Stimulated activated naive CD4-positive, alpha-beta T cell (primary cell): ENCODE measurements at places on chromosomes 1 and 21.
A peak's percentile ranks its signal among the peaks of the same experiment; 100 is the strongest.

DNA sequence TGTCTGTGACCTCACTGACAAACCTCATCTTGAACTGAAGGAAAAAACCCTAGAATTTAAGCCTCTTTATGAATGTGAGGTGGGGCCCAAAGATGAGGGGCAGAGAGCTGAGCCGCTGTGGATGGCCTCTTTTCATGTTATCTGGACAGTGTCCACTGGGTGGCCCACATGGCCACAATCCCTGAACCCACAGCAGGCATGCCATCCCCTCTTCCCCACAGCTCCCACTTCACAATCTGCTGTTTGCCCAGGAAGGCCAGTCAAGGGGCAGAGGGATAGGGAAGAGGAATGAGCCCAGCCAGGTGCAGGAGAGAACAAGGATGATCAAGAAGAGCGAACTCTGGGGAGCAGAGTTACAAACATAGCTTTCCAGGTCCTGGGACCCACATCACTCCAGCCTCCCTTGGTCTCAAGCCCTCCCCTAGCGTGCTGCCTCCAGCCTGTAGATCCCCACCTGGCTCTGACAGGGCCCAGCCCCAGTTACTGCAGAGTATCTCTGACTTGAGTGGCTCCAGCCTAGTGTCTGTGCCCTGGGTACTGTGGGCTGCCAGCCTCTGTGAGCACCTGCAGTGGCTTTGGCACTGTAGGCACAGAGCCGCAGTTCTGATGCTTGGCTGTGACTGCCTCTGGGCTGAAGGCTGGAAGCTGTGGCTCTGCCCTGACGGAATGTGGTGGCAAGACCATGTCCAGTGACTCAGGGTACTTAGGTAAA is 1.9 kb upstream of the SLFNL1 start:
- DNase-seq, result no peak

DNA sequence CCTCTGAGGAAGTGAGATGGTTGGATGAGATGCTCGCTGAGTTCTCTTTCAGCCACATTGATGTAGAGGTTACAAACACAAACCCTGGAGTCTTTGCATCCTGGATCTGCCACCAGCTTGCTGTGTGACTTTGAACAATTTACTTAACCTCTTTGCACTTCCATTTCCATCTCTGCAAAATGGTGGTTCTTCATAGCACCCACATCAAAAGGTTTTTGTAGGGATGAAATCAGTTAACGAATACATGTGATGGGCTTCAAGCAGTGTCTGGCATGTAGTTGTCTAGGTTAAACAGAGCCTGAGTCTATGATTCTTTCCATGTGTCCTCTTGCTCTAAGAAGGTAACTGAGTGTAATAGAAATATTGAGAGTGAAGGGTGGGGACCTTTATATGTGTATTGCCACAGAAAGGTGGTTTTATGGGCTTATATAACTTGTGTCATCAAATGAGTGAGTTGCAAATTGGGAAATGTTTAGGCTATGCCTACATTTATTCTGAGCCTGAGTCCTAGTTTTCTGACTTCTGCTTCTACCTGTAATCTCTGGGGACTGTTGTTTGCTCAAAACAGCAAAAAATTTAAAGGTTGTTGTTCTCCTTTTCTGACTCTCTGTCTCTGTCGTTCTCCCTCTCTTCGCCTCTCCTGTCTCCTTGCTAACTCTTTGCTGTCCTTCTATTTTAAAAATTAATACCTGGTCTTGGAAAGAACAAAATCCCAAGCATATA is 27.3 kb upstream of the LRRN2 start:
- DNase-seq, result no peak

DNA sequence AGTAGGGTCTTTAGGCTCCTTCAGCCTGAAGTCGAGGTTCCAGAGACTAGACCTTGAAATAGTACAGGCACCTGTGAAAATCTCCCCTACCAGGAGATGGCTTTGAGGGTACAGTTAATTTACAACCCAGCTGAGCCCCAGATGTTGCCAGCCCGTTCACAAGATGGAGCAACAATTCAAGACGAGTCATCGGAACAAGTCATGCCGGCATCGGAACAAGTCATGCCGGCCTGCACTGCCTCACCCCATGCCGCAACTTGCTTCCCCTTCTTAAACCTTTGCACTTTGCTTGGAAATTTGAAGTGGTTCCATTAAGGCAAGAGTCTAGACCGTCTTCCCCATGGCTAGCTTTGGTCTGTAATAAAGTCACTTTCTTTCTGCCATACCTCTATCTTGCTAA is 16.0 kb downstream of the HHAT start:
- no peak for DNase-seq

DNA sequence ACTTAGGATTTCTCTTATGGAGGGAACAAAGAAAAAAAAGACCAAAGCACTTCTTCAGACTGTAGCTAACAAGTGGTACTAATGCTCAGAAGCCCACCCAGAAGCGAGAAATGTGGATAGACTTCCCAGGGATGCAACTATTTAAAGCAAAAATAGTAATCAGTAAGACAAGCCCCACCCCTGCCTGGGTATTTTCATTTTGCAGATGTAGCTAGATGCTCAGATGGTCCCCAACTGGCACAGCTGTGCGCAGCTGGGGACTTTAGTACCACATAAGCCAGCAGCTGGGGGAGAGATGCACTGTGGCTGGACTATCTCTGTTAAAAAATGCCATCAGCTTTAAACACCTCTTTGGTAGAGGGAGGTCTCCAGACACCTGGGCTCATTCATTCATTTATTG is 77.8 kb upstream of the SPAG17 start:
- no peak for DNase-seq

- DNase-seq, result no peak
Observed at GRCh38 chr1:165371588-165372225, 15.2 kb upstream of the LMX1A start.

GRCh38 chr1:170063109-170063826 is 11.2 kb downstream of the KIFAP3 start:
- no peak for DNase-seq

- no peak for DNase-seq
Observed at GRCh38 chr1:166297993-166298392, 131.2 kb upstream of the FAM78B start.

- DNase-seq, result no peak
Observed at GRCh38 chr1:108609483-108610049, 49.7 kb downstream of the EEIG2 start.

DNA sequence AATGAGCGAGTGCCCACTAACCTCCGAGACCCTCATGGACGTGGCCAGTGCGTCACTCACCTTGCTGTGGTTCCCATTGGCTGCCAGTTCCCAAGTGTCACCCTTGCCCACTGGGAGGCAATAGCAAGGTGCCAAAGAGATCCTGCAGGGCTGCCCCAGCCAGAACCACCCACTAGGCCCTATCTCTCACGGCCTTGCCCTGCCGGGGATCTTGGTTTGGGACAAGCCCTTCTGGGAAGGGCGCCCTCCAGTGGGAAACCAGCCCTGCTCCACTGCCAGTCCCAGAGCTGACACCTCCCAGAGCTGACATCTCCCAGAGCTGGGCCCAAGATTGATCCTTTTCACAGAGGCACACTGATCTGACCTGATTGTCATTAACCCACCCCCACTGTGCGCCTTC is 2.1 kb upstream of the SELENON start:
- DNase-seq, result no peak

DNA sequence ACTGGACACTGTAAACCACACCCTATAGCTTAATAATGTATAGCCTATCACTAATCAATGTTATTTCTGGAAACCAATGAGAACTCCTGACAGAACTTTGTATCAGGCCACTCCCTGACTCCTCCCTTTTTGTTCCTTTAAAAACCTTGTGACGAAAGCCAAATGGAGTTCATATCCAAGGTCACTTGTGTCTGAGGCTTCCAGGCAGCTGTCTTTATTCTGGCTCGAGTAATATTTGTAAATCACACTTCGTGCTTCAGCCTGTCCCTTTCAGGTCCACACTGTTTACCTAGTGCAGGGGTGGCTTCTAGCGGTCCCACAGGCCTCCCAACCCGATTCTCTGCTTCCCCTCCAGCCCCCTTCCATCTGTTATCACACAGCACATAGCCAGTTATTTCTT is 16.2 kb upstream of the CAPN9 start:
- DNase-seq, result no peak

DNA sequence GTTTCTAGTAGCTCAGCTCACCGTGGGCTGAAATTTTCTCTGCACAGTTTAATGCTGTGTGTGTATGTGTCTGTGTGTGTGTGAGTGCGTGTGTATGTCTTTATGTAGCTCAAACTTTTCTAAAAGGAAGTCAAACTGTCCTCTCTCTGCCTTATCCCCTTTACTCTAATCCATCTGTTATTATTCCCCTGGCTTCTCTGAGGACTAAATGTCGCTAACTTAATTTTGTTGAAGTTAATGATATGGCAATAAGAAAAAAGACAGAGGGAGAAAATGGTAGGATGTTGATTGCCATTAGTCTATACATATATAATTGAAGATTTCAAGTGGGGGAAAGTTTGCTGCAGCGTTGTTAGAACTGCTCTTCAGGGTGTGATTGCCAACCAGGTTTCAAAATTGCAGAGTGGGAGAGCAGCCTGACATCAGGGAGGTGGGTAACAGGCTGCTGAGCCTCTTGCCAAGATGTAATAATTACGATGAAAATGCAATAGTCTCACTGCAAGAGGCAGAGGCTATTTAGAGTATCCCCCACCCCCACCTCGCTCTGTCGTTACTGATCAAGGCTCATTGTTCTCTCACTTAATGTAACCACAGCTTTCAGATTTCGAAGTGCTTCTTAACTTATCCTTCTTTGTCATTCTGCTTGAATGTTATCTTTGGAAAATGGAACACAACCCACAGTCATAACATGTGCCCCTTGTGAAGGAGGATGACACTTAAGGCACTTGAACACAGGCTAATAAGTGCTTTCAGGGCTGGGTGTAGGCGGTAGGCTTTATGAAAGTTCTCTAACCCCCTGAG is 559.0 kb upstream of the PLXNA2 start:
- no peak for DNase-seq

- peak; percentile 43 for DNase-seq
Observed at GRCh38 chr21:31509194-31510017, 150.1 kb upstream of the SOD1 start.

GRCh38 chr21:23729331-23729730 is 1878.0 kb downstream of the MRPL39 start:
- no peak for DNase-seq

DNA sequence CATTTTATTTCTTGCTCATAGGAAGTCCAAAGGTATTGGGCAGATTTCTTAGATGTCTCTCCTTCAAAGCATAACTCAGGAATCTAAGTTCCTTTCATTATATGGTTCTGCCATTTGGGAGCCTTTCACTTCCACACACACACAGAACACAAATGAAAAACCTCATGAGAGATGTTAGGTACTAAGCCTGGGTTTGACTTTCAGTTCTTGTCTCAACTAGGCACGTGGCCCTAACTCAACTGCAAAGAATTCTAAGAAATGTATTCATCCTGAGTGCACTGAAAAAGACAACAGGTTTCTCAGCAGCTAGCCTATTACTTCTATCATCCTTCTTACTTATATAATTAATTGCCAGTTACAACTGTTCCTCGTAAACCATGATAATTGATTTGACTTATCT is 190.0 kb upstream of the SAMSN1 start:
- no peak for DNase-seq

DNA sequence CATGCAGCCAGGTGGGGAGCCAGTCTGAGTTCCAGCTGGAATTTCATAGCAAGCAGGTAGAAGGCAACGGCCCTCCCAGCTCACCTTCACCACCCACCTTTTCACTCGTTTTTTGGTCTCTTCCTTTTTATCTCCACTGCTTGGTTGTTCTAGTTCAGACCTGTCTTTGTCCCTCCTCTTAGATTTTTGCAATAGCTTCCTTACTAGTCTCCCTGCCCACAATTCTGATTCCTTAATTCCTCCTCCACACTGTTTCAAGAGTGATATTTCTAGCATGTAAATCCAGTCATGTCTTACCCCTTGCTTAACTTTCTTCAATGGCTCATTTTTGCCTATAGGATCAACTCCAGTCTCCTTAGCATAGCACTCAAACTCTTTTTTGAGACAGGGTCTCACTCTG is 119.6 kb downstream of the TMEM53 start:
- DNase-seq, result no peak

DNA sequence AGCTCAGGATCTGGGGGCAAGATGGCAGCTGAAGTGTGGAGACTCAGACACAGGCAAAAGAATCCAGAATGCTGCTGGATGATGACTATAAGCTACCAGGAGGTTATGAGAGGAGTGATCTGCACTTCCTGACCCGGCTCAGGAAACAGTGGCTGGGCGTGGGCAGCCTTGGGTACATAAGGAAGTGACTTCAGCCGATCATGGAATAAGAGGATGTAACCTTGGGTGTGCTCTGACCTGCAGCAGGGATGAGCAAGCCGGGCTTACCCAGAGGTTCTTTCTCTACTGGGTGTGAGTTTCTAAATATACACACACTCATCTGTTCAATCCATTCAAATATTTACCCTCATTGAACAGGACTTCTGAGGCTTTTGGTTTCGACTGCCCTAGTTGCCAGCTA is 62.7 kb downstream of the CD34 start:
- DNase-seq, result no peak

DNA sequence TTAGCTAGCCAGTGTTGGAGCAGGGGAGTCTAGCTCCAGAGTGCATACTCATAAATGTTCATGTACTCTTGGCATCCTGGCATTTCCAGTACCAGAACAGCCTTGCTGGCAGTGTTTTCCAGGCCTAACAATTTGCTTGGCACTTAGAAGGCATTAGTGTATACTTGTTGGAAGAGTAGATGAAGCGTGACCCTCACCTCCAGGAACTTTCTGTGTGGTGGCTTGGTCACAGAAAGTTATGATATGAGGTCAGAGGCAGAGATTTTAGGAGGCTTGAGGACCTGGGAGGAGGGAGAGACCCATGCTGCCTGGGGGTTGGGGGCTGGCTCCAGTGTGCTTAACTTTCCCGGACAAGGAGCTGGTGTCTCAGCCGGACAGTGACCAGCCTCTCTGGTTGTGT is 52.7 kb upstream of the GCLM start:
- DNase-seq, result no peak

- DNase-seq, result no peak
Observed at GRCh38 chr1:52365071-52365745, 797 bp downstream of the CC2D1B start.

GRCh38 chr1:14507262-14507661 is 91.2 kb upstream of the KAZN start:
- DNase-seq, result no peak

GRCh38 chr1:94383966-94384408 is 34.2 kb upstream of the ABCD3 start:
- no peak for DNase-seq

- DNase-seq, result no peak
Observed at GRCh38 chr1:167409183-167409582, 109.1 kb downstream of the CD247 start.

- no peak for DNase-seq
Observed at GRCh38 chr21:45496968-45497845, 45.0 kb downstream of the SLC19A1 start.

- DNase-seq, result no peak
Observed at GRCh38 chr1:81327743-81328142, 473.0 kb upstream of the ADGRL2 start.

- DNase-seq, result no peak
Observed at GRCh38 chr1:224544346-224545110, 71.6 kb upstream of the CNIH3 start.

- no peak for DNase-seq
Observed at GRCh38 chr1:54474310-54475251, 68.4 kb upstream of the SSBP3 start.

DNA sequence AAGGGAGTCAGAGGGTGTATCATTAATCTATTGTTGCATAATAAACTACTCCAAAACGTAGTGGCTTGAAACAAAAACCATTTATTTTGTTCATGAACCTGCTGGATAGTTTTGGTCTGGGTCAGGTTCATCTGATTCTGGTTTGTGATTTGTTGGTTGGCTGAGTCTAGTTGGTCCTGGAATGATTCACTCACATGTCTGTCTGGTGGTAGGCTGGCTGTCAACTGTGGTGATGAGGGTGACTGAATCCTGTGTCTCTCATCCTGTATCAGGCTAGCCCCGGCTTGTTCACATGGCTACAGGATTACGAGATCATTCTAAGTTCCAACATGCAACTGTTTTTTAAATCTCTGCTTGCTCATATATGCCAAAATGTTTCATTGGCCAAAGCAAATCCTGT is 22.5 kb upstream of the SIKE1 start:
- no peak for DNase-seq
